T-cell (primary cell): ENCODE measurements at places on chromosomes 6 and 20.

DNA sequence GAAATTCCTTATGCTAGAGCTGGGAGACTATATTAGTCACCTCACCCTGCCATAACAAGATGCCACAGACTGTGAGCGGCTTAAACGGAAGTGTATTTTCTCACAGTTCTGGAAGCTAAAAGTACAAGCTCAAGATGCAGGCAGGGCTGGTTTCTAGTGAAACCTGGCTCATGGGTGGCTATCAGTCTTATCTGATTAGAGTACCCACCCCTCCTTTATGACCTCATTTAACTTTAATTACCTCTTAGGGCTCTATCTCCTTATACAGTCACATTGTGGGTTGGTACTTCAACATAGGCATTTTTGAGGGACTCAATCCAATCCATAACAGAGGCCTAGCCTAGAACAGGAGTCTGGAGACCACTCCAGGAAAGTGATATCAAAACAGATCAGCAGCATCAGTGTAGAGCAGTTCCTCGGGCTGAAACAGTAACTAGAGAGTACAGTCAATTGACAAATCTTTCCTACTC is 2.3 kb upstream of the SNRNP48 start:
- no peak for DNase-seq

DNA sequence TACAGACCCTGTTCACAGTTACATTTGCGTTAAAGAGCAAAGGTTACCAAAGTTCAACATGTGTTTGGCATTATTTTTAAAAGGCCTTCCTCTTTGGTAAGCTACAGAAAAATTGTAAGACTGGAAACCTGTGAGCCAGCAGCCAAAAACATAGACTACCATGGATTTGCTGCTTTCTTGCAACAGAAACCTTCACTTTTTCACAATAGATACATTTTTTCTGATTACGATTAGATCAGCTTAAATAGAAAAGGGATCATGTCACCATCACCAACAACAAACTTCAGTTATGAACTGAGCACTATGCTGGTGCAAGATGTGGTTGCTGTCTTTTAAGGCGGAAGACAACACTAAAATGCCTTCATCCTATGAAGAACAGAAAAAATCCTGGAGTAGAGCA is 112.3 kb upstream of the MARCKS start:
- no peak for DNase-seq

- no peak for DNase-seq
Measured at GRCh38 chr6:107843400-107843799, 19.3 kb upstream of the SCML4 start.

- DNase-seq, result no peak
Measured at GRCh38 chr6:38776515-38776914, 61.4 kb downstream of the DNAH8 start.

DNA sequence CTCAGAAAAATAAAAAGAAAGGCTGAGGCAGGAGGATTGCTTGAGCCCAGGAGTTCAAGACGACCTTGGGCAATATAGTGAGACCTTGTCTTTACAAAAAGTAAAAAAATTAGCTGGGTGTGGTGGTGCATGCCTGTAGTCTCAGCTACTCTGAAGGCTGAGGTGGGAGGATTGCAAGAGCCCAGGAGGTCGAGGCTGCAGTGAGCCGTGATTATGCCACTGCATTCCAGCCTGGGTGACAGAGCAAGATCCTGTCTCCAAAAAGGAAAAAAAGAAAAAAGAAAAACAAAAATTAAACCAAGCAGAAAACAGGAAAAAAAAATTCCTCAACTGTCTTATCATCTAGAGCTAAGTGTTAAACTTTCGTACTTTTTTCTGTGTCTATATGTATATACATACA is 12.4 kb upstream of the SRSF3 start:
- no peak for DNase-seq

DNA sequence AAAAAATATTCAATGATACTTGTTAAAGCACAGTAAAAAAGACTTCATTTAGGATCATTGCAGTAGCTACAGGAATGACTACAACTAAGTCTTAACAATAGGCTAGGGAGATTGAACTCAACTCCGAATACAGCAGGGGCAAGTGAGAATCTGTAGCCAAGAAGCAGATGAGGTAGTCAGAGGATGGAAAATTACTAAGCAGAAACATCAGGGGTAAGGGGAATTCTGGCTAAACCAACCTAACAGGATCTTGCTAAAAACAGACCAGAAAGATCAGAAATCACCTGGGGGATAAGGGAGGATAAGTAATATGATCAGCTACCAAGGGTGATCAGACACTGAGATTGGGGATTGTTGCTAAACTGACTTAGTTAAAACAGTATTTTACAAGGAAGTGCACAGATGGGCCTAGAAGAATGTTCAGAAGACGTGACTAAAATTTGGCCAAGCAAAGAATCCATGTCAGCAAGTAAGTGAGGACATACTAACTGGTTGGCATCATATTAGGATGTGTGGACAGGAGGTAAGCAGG is 217.5 kb downstream of the TENT5A start:
- no peak for DNase-seq

DNA sequence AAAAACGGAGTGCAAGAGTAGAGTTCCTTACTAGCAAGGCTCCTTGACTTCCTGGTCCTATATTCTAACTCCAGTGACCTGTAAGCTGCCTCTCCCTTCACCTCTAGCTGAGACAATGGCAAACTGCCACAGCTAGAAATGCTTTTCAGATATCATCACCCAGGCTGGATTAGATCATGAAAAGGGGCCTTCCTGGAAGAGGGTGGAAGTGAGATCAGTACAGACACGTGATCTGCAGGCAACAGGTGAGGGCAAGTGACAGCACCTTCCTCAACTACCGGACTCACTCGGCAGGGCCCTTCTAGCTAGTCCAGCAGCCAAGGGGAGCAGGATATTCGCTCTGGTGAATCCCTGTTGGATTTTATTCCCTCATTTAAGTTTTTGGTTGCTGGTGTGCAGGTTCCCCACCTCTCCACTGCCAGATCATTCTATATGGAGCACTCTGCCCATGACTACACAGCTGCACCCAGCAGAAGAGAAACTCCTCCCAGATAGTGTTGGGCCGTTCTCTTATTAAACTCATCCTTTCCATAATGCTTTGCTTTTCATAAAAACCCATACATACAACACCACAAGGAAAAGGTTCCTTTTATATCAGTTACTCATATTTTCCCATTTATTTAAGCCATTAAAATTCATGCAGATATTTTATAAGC is 26.4 kb upstream of the FAM83C start:
- no peak for DNase-seq

DNA sequence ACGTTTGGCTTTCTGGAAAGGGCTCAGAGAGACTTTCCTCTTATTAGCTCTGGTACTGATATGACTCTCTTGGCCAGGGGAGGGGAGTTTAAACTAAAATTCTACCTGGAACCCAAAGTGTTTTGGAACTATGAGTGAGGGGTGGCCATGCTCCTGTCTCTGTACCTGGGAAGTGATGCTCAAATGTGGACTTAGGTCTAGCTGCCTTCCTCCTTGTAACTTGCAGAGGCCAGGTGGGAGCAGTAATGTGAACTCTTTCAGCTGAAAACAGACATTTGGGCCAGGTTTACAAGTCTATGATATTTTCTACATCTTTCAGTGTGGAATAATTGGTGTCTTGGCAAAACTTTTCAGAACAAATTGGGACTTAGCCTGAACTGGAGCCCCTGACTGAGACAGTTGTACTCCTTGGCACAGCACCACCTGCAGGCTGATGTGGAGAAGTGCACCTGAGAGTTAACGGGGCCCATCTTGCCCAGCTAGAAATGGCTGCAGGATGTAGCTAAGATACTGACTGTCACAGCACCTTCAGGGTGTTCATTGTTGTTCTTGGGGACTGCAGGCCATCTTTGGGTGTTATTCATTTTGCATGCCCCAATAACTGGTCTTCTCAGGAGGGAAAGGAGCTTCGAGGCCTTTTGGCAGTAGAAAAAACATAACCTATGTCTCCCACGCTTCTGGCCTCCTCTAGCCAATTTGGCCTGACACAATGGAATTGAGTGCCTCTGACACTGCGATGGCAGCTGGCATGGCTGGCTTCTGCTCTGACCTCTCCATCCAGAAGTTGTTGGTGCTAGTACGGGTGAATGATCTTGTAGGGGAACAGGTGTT is 37.1 kb downstream of the CD109 start:
- DNase-seq, result peak; percentile 53
